ENCODE measurements at places on chromosomes 6 and 20.

- DNase-seq = no peak
Observed at GRCh38 chr6:2855061-2855519, 13.4 kb upstream of the SERPINB1 start.

DNA sequence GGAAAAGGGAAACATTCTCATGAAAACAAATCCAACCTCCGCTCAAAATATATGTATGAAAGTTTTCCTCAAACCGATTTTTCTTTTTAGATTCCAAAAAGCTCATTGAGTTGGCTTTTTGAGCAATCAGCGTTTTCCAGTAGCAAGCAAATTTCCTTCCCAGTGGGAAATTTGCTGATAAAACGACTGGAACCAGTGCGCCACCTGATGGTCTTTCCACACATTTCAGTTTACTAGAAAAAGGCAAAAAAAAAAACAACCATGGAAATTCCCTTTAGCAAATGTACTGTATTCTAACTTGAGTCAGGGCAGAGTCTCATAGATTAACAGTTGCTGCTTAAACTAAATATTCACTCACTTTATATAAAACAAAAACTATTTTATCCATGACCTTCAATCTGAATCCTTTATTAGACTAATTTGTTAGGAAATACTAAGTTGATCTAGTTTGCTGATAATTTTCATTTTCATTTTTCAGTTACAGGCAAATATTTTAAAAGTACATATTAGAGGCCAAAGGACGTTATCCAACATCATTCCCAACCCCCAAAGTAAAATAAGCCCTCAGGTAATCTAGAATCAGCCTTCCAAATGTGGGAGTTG lies 271.5 kb downstream of the FOXA2 start:
- no peak for DNase-seq

GRCh38 chr6:143401068-143401446 lies 49.4 kb downstream of the ADAT2 start:
- DNase-seq = no peak

DNA sequence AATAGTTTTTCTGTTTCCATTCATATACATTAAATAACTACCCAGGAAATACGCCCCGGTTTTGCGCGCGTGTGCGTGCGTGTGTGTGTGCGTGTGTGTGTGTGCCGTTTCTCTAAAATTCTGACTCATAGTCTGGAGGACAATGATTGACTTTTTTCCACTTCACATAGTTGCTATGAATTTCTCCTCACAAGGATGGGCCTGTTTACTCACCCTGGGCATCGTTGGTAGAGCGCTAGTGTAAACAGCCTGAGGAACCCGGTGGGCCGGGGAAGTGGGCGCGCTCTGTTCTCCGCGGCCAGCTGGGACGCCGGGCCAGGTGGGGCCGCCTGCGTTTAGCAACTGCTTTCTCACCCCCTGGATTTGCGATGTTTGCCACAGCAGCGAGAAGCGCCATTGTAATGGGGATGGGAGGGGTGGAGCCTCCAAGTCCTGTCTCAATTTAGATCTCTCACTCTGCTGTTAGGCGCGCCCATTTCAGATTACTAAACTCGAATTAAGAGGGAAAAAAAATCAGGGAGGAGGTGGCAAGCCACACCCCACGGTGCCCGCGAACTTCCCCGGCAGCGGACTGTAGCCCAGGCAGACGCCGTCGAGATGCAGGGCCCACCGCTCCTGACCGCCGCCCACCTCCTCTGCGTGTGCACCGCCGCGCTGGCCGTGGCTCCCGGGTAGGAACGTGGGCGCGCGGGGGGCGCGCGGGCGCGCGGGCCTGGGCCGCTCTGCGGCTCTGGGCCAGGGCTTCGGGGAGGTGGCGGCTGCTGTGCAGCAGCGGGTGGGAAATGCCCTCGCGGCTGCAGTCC lies at the start of gene CD109:
CD109 (plus strand) TSS at position 585 of the 803 bp plus-strand sequence; CDS start at position 598, 13 bp downstream.
- DNase-seq = peak; percentile 48

GRCh38 chr20:57871237-57871632 lies 161.4 kb upstream of the PMEPA1 start:
- no peak for DNase-seq

GRCh38 chr20:62832212-62832922 lies 15.5 kb downstream of the COL9A3 start:
- DNase-seq = no peak

GRCh38 chr6:143260857-143261256 lies 189.6 kb downstream of the ADAT2 start:
- no peak for DNase-seq
